ENCODE measurements at places on chromosomes 12 and 14. TPM values are rescaled to one million over a fixed set of nuclear protein-coding genes. Genes with fewer than 3 reads are reported as not detected.
A peak's percentile ranks its signal among the peaks of the same experiment; 100 is the strongest.

GRCh38 chr12:96420277-96420835 is 20.1 kb upstream of the CDK17 start:
- no peaks in the 10 kb centered on the region for H3K36me3 ChIP-seq
- H3K27me3 ChIP-seq, result no peaks in the 10 kb centered on the region
- H3K4me1 ChIP-seq, result peaks cover 20% of the 10 kb centered on the region
- DNase-seq, result no peak

GLI1 gene
- polyA plus RNA-seq, result 0.60 TPM

GRCh38 chr14:75279153-75279762 is 630 bp downstream of the FOS start:
- peak overlapping the region; percentile 100 for H3K27ac ChIP-seq
- no peaks in the 10 kb centered on the region for H3K4me1 ChIP-seq
- peaks cover 16% of the 10 kb centered on the region for H3K36me3 ChIP-seq
- no peaks in the 10 kb centered on the region for H3K27me3 ChIP-seq
- H3K4me3 ChIP-seq, result peak overlapping the region; percentile 68

KRT7 gene
- 1.2 TPM for polyA plus RNA-seq

- H3K27ac ChIP-seq, result peak overlapping the region; percentile 94
- peak overlapping the region; percentile 81 for H3K4me3 ChIP-seq
- H3K36me3 ChIP-seq, result no peaks in the 10 kb centered on the region
- H3K27me3 ChIP-seq, result no peaks in the 10 kb centered on the region
These were observed 1.1 kb upstream of the ITGA7 start for GRCh38 chr12:55708695-55709233.

TAS2R7 gene
- polyA plus RNA-seq, result not detected

- DNase-seq, result no peak
- H3K27me3 ChIP-seq, result no peaks in the 10 kb centered on the region
- H3K4me1 ChIP-seq, result peaks cover 10% of the 10 kb centered on the region
- H3K27ac ChIP-seq, result no peak overlapping the region
These were observed 17.3 kb downstream of the HIP1R start for GRCh38 chr12:122852336-122853275.

GRCh38 chr12:62164036-62164435 is 96.2 kb upstream of the USP15 start:
- H3K4me3 ChIP-seq, result no peak overlapping the region
- no peak overlapping the region for H3K27ac ChIP-seq
- no peak for DNase-seq
- H3K4me1 ChIP-seq, result no peaks in the 10 kb centered on the region
- H3K27me3 ChIP-seq, result no peaks in the 10 kb centered on the region

GRCh38 chr12:23949348-23950209 is at the start of gene SOX5:
Gene SOX5 (minus strand): TSS chr12:23949670. CDS start chr12:23949601, 69 bp downstream.
- H3K27ac ChIP-seq, result peak within 1 kb of the TSS; percentile 13
- peaks cover 10% of the 10 kb centered on the region for H3K27me3 ChIP-seq
- no peaks in the 10 kb centered on the region for H3K36me3 ChIP-seq
- H3K4me3 ChIP-seq, result peak within 1 kb of the TSS; percentile 48
- no peaks in the 10 kb centered on the region for H3K4me1 ChIP-seq

DNA sequence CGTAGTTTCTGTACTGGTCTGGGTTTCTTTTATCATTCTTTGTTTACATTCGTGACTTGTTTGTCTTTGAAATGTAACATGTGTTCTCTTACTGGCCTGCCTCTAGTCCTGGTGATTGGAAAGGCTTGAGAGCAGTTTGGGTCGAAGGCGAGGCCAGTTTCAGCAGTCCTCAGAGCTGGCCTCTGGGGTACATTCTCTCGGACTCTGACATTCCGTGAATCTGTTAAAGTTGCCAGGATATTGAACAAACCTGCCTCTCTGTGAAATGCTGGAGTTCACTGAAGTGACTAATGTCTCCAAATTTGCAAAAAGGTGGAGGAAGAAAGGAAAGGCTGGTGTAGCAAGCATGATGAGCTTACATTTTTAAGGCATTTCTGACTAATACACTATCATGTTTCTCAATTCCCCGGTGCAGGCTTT is 1.5 kb downstream of the PLEKHA5 start:
- H3K27ac ChIP-seq, result peak overlapping the region; percentile 91
- H3K36me3 ChIP-seq, result no peaks in the 10 kb centered on the region
- no peak for DNase-seq
- H3K4me1 ChIP-seq, result peaks cover 17% of the 10 kb centered on the region
